ENCODE measurements at places on chromosomes 5 and 9.
A peak's percentile ranks its signal among the peaks of the same experiment; 100 is the strongest.

- DNase-seq: no peak
Observed at GRCh38 chr5:94309141-94309540, 309.3 kb downstream of the KIAA0825 start.

DNA sequence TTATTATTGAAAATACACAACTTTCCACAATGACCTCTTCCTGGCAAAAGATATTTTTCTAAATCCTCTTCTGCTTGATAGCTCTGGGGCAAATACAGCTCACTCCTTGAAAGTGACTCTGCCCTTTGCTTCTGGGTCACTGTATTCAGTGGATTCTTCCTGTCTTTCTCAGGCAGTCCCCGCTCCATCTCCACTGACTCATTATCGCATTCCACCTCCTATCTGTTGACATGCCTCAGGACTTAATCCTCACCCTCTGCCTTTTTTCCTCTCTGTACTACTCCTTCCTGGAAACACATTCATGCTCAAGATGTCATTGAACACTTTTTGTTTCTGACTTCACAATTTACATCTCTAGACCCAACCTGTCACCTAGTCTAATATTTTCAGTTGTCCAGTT lies 8.4 kb upstream of the RGS7BP start:
- DNase-seq: no peak

- no peak for DNase-seq
Observed at GRCh38 chr5:57303985-57304384, 130.1 kb downstream of the GPBP1 start.

DNA sequence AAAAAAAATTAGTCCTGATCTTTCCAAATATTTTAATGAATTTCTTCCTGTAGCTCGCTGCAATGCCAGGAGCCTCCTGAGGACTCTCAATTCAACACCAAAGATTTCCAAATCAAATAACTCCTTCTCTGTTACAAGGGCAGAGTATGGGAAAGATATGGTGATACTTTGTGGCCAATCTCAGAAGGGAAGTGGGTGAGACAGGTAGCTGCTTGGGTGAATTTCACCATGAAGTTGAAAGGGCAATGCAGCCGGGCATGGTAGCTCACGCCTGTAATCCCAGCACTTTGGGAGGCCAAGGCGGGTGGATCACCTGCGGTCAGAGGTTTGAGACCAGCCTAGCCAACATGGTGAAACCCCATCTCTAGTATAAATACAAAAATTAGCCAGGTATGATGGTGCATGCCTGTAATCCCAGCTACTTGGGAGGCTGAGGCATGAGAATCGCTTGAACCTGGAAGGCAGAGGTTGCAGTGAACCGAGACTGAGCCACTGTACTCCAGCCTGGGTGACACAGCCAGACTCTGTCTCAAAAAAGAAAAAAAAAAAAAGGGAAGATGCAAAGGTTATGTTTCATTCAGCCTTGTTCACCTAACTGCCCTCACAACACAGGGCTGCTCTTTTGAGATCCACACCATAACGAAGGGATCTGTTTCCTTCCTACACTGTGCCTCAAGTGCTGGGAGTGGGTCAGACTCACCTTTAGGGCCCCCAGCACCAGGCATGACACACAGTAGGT lies 58.6 kb downstream of the PTPN3 start:
- DNase-seq: no peak

- no peak for DNase-seq
Observed at GRCh38 chr5:172498431-172499129, 44.3 kb upstream of the SH3PXD2B start.

- DNase-seq: no peak
Observed at GRCh38 chr9:7324152-7324598, 475.4 kb downstream of the DMAC1 start.

DNA sequence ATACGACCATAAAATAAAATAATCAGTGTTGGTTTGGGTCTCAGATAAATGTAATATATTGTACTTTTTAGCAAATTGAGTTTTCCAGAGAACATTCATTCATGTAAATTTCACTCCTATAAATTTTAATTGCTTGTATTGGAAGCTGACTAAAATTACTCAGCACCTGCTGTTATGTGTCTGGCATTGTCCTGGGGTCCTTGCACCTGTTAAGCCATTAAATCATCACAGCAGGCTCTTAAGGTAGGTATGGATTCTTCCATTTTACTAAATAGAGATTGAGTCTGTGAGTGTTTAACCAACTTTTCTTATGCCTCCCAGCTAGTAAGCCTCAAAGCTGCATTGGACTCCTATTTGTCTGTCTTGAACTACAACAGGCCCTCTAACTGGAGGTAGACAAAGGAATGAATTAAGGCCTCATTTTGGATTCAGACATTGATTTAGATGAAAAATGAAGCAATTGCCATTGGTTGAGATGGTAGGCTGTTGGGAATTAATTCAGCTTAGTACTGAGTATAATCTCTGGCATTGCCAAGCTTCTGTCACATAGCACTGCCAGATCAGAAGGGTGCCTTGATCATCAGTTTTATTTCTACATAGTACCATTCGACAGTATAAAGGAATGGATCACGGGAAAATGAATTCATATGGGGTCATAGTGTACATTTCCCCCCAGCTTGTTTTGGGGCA lies 78.9 kb downstream of the PARP8 start:
- DNase-seq: peak; percentile 17

DNA sequence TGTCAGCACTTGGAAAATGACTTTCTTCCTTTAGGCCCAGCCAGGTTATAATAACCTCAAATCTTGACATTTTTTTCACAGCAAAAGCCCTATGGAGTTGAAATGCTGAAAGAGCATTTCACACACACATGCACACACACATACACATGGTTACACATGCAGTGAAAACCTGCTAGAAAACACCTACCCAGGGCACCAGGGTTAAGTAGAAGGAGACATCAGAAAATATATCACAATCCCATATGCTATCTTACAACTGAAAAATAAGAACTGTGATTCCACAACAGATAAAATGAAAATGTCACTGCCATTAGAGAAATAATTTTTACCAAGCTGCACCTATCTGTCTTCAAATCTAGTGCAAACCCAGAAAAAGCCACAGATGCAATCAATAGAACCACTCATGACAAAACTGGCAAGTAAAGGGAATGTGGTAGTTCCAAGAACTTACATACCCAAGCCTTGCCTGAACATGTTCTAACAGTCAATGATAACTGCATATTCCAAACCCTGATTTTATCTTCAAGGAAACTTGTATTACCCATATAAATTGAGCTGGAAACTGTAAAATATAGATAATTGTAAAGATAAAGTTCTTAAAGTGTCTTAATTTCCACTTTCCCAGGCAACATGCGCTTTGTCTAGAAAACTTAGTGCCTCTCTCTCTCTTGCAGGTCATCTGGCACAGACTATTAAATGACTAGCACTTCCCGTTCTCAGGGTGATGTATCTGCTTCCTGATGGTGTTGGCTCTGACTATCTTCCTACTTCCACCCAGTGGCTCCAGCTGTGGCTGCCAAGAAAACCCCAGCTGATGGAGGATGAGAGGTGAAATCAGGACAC lies 250.2 kb upstream of the PTGER4 start:
- DNase-seq: no peak

GRCh38 chr5:174329738-174330137 lies 284.2 kb downstream of the NSG2 start:
- DNase-seq: no peak

DNA sequence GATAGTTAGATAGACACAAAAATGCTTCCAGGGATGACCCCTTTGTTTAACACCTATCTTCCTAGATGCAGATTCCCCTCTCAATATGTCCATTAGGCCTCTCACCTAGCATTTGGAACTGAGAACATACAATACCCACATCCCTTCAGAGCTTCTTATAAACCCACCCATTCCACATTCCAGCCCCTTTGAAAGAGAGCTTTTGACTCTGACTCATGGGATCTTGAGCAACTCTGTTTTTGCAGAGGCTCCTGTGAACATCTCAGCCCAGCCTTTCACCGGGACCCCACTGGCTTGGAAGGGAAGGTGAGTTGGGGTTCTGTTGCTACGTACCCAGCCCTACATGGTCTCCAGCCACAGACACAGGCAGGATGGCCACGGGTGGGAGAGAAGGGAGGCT lies 195.5 kb downstream of the FRMD3 start:
- no peak for DNase-seq

DNA sequence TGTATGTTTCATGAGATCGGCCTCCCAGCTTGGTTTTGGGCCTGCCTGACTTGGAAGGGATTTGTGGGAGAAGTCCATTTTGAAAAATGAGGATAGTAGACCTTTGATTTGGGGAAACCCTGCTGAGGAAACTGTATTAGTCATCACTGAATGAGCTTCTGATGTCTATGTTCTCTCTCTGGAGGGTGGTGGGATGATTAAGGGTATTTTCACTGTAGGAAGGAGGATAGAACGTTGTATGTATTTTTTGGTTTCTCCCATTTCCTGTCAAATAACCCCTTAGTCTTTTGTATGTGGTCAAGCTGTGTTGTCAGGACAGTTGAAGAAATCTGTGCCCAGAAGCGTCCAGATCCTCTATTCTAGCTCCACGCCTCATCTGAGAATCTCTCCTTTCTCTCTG lies 151.9 kb downstream of the INSYN2B start:
- no peak for DNase-seq

DNA sequence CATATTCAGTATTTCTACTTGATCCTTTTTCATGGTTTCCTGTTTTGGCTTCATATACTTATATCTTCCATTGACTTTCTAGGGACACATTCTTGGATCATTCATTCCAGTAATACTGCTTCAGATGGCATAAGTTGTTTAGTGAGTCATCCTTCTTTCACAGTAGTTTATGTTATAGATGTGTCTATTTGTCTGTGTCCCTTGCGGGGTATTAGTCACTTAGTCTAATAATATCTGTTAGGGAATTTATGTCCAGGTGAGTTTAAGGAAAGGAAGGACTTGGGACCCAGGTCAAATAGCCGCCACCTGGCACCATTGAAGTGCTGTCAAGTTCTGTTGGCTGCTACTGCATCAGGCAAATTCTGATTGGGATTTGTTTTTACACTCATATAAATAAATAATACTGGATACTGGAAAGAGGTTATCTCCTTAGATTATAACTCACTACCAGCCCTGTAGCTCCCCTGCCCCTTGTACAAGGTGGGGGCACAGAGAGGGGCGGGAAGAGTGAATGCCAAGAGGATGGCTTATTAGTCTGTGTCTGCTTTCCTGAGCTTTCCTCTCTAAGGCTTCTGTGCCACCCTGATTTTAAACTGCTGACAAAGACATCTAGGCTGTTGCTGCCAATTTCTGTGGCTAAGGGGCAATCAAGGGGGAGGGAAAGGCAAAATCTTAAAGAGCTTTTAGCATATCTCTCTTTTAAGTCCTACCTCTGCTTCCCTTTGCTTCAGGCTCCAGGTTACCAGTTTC lies 64.9 kb downstream of the CDC42SE2 start:
- DNase-seq: no peak

DNA sequence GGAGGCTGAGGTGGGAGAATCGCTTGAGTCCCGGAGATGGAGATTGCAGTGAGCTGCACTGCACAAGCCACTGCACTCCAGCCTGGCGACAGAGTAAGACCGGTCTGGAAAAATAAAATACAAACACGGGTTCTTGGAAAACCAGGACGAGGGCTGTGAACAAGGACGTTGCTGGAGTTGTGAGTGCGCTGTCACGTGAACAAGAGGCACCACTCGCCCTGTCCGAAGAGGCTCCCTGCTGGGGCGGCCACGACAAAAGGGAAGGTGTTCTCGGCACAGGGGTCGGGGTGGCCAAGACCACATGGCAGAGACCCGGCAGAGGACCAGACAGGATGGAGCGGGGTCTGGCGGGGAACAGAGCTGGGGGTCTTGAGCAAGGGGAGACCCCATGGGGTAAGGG lies 30.6 kb upstream of the UBAC1 start:
- DNase-seq: no peak

Data from D341Med (cell line).